Endothelial cell (in vitro differentiated cells): ENCODE measurements at places on chromosomes 2 and 18.

GRCh38 chr2:11411244-11411643, 54.7 kb downstream of the E2F6 start:
- no peak for DNase-seq

- DNase-seq = no peak
These were observed 199.2 kb downstream of the RAD51AP2 start for GRCh38 chr2:17319090-17319489.

GRCh38 chr2:152062125-152063091, 36.4 kb downstream of the CACNB4 start:
- no peak for DNase-seq

DNA sequence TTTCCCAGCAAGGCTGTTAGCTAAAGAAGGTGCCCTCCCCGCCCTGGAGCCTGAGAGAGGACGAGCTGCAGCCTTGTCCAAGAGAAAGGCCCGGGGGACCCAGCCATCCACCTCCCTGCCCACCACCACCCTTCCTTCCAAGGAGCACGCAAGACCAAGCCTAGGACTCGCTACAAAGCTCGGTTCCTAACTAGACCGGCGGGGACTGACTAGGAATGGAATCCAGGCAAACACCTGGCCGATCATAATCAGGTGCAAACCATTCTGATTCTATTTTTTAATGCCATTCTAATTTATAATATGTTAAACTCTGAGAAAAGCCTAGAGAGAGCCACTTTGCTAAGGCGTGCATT, 19.7 kb upstream of the TUBB6 start:
- no peak for DNase-seq

GRCh38 chr2:211404098-211404497, 847.7 kb downstream of the CPS1 start:
- DNase-seq = no peak

DNA sequence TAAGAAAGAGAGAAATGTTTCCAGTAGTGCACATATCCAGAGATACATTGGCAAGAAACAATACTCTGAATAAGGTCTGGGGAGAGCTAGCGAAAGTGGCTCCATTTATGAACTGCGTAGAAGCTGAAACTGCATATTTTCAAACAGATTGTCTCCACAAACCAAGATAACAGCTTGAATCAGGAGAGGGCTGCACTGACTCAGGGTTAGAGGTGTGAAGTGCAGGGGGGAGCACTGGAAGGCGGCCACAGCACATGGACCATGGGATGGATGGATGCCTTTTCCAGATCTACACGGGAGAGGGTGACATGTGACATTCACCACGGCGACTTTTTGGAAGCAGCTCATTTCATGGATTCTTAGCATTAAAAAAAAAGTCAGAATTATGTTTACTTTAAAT, 729.4 kb downstream of the RNF144A start:
- DNase-seq = no peak

DNA sequence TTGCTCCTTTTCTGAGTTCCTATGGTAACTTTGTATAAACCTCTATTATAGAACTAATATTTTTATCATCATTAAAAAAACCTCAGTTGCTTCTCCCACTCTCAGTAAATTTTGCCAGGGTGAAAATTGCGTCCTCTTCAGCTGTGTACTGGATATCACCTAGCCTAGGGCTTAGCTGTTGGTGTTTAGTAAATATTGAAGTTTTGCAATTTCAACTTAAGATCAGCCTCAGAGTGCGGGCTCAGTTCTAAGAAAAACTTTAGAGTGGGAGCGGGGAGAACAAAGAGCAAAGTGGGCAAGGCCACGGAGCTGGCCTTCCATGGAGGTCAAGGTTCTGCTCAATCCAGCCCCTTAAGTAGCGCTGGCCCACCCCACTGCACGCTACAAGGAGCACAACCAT, 488.3 kb upstream of the SPRED2 start:
- DNase-seq = no peak
